NCI-H1930 (cell line): ENCODE measurements at places on chromosomes 4 and X.

DNA sequence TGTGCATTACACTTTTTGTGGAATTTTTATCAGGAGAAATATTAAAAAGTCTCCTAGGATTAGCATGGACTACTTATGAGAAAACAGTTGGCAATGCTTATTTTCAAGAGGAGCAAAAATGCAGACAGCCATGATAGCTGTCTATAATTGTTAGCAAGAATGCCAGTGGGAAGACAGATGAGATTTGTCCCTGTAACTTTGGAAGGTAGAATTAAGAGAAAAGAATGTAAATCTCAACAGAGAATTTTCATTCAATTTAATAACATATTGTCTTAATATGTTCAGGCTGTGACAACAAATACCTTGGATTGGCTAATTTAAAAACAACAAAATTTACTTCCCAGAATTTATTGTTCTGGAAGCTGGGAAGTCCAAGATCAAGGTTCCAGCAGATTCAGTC, 349.2 kb downstream of the IQCM start:
- DNase-seq, result no peak

DNA sequence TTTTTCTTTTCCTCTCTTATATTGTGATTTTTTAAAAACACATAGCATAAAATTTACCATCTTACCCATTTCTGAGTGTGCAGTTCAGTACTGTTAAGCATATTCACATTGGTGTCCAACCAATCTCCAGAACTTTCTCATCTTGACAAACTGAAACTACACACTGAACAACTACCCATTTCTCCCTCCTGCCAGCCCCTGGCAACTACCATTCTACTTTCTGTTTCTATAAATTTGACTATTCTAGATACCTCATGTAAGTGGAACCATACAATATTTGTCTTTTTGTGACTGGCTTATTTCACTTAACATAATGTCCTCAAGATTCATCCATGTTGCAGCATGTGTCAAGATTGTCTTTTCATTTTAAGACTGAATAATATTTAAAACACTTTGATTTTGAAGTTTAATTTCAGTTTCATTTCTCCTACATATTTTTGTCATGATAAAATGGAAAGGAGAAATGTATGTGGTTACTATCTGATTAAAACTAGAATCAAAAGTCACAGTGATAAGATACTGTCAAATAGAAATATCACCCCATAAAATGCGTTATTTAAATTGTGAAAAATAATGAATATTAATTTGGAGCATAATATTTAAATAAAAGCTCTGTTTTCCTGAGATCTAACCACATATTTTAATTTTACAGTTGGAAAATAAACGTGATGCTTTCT, 122.8 kb downstream of the DIPK2B start:
- DNase-seq, result no peak

- no peak for DNase-seq
Measured at GRCh38 chrX:147739196-147739595, 172.5 kb upstream of the FMR1 start.

GRCh38 chr4:573122-573892, 2.8 kb downstream of the TMEM271 start:
- no peak for DNase-seq

DNA sequence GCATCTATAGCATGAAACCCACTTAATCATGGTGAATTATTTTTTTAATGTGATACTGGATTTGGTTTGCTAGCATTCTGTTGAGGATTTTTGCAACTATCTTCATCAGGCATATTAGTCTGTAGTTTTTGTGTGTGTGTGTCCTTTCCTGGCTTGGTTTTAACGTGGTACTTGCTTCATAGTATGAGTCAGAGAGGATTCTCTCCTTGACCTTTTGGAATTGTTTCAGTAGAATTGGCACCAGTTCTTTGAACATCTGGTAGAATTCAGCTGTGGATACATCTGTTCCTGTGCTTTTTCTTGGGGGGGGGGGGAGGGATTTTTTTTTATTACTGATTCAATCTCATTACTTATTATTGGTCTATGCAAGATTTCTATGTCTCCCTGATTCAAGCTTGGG, 232.0 kb upstream of the KLF8 start:
- no peak for DNase-seq

DNA sequence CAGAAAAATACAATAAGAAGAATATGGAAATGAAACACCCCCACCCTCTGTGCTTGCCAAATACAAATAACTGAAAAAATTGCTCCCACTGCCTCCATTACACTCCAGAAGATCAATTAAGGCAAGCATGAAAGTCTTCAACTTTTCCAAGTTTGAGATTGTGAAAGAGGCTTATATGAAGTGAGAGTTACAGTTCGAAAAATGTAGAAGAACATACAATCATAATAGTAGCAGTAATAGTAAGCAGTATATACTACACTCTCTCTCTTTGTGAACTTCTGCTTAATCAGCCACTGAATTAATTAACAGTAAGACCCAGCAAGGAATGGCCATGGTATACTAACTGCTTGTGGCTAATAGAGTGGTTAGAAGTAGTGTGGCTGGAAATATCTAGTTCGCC, 923.2 kb downstream of the RPA4 start:
- no peak for DNase-seq

DNA sequence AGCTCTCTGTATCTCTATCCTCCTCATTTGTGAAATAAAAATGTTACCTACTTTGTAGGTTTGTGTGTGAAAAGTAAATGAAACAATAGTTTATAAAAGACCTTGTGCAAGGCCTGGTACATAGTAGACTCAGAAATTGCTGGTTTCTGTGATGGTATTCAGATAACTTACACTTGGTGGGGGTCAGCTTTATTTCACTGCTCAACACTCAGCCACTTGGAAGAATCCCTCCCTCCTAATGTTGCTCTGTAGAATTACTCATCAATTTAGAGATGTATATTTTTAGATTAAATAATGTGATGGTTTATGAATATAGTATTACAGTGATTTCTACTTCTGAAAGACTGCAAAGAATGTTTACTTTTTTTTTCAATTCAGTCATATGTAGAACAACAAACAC, 32.7 kb downstream of the SMARCAD1 start:
- no peak for DNase-seq

- DNase-seq, result no peak
Measured at GRCh38 chr4:48526406-48526805, 36.4 kb downstream of the ZAR1 start.

- DNase-seq, result no peak
Measured at GRCh38 chr4:26028793-26029567, 115.0 kb downstream of the SMIM20 start.

- no peak for DNase-seq
Measured at GRCh38 chr4:113637363-113637762, 124.2 kb downstream of the CAMK2D start.

DNA sequence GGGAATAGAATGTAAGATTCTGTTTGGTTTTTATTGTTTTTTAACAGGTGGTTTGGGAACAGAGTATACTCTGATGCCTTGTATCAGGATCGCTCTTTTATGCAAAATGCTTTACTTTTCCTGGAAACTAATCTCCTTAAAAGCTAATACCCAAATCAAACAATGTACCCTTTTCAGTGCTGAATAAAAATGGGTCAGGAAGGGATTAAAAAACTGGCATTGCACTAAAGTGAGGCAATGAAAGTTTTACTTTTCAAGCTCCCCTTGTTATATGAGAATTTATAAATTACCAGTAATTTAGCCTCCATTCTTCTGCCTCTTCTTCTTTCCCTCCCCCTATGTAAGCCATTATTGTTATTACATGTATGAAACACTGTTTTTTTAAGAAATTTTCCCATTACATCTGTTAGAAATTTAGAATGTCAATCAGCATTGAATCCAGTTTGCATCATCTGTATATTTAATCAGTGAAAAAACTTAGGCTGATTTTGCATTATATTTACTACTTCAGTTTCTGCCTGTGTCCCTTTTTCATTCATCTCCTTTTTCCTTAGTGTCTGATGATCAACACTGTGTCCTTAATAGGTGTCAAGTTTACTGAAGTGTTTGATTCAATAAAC, 89.7 kb upstream of the NPNT start:
- no peak for DNase-seq

DNA sequence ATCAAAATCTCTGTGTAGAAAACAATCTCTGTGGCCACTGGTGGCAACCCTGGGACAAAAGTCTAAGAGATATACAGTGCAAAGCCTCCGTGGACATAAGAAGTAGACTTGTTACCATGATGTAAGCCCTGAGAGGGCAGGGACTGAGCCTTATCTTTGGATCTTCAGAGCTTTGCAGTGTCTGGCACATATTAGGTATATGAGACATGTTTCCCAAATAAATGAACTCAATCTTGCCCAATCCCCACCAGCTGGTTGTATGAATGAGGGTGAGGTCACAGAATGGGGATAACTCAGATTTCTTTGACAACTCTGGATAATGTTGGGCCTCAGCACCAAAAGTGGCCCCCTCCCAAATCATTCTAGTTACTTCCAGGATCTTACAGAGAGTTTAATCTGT, 511.4 kb upstream of the DIPK2B start:
- DNase-seq, result no peak

GRCh38 chr4:87007528-87008446, 73.0 kb downstream of the AFF1 start:
- DNase-seq, result peak; percentile 22

DNA sequence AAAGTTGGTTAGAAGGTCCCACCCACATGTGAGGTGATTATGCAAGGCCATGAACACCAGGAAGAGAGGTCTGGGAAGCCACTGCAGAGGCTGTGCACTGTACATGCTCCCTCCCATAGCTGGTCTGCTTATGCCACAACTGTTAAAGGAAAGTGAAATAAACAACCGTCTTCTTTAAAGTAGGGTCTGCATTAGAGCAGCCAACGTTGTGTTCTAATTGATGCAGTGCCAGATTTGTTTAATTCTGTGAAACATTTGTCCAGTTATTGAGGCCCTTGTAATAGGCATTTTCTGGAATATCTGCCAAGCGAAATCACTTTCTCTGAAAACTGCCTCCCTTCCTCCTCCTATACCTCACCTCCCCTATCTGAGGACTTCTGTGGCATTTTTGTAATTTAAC, 224.0 kb upstream of the LNX1 start:
- no peak for DNase-seq

DNA sequence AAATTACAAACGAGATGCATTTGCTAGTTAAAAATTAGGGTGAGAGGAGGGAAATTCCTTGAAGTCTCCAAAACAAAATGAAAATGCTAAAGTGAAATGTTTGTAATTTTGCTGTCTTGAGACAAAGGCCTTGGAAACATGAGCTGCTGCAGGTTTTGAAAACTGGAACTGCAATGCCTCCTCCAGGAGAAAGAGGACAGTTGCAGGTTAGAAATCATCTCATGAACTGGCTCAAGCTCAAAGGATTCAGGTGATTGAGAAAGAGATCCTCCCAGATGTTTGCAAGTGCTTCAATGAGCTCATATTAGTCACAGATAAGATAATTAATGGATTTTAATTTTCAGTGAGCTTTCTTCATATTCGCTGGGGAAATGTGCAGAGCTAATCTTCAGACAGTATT, 32.4 kb downstream of the SMPX start:
- peak; percentile 16 for DNase-seq

- DNase-seq, result no peak
Measured at GRCh38 chr4:183437452-183437851, 7.0 kb upstream of the CDKN2AIP start.

DNA sequence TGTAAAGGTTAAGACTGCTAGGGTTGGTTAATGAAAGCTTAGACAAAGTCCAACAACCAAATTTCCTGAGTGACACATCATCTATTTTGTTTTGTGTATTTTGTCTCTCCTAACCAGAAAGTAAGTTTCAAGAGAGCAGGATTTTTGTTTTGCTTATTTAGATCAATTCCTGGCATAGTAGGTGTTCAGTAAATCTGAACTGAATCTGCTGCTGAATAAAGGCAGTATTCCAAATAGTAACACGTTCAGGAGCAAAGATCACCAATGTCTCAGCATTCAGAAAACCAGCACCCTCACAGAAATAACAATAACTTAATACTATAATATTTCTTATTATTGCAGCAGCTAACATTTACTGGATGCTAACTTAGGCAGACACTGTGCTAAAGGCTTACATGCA, 12.2 kb downstream of the FBXW7 start:
- no peak for DNase-seq

DNA sequence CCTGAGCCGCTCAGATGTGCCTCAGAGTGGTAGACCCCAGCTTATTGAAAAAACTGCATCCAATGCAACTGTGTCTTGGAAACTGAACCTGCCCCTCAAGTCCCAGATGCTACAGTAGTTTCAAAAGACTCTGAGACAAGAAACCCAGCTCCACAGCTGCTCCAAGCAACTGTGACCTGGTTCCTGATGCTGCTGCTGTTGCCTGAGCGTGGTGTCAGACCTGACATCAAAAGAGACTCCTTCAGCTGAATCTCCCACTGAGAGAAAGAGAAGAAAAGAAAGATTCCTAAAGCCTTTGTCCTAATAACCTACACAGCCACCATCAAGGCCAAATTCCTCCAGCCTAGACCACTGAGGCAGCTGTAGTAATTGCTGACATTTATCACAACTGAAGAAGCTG, 630.1 kb downstream of the STIM2 start:
- no peak for DNase-seq

- peak; percentile 30 for DNase-seq
Measured at GRCh38 chr4:3765271-3766035, 732 bp upstream of the ADRA2C start.
